ENCODE measurements at places on chromosomes 7 and 10. TPM values are rescaled to one million over a fixed set of nuclear protein-coding genes. Genes with fewer than 3 reads are reported as not detected.

DNA sequence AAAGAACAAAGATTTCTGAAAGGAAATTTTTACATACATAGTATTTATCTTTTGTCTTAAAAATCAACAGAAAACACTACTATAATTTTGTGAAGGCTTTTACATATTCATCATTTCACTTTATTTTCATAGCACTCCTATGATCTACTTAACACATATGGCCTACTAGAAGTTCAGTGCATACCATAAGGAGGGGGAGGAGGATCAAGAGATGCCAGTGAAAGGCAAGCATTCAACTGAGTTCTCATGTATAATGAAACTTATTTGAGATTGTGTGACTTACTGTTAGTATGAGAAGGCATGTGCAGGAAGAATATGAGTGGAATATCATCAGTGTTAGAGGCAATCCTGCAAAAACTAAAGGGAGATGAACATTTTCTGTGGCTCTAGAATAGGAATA is 10.6 kb downstream of the BRAF start:
- no peak for DNase-seq

GRCh38 chr7:15042285-15043065 is 139.9 kb upstream of the DGKB start:
- DNase-seq, result no peak

DNA sequence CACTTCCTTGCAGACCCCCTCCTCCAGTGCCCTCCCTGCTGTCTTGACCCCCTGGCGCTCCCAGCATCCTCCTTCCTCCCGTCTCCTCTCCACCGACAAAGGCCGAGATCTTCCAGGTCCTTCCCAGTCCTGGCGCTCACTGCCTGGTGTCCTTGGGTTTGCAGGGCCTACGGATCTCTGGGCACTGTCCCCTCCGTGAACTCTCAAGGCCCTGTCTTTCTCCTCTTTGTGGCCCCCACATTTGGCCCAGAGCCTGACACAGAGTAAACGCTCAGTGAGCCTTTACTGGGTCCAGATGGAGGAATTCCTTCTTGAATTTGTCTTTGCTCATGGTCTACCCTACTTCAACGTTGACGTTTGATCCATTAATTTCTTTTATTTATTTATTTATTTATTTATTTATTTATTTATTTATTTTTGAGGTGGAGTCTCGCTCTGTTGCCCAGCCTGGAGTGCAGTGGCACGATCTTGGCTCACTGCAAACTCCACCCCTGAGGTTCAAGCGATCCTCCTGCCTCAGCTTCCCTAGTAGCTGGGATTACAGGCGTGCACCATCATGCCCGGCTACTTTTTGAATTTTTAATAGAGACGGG is 29.7 kb downstream of the TMEM270 start:
- no peak for DNase-seq

Gene SHTN1
- total RNA-seq, result 18.5 TPM

Gene CDH23
- not detected for total RNA-seq

All from HepG2 (cell line).